Activated T-cell treated with anti-CD3 and anti-CD28 coated beads, Interleukin-2, amount 50 U/mL, for 48 hours (primary cell): ENCODE measurements at places on chromosomes 2 and 18.
A peak's percentile ranks its signal among the peaks of the same experiment; 100 is the strongest.

GRCh38 chr2:176554101-176555048, 285.1 kb downstream of the MTX2 start:
- DNase-seq: peak; percentile 46

GRCh38 chr2:148645539-148646230, 1.1 kb downstream of the EPC2 start:
- peak; percentile 50 for DNase-seq

- no peak for DNase-seq
These were observed 33.1 kb upstream of the YPEL5 start for GRCh38 chr2:30113617-30114293.

- no peak for DNase-seq
These were observed 165.4 kb downstream of the CMPK2 start for GRCh38 chr2:6700335-6700734.

- DNase-seq: no peak
These were observed 248.2 kb downstream of the PHLPP1 start for GRCh38 chr18:62963507-62963906.

DNA sequence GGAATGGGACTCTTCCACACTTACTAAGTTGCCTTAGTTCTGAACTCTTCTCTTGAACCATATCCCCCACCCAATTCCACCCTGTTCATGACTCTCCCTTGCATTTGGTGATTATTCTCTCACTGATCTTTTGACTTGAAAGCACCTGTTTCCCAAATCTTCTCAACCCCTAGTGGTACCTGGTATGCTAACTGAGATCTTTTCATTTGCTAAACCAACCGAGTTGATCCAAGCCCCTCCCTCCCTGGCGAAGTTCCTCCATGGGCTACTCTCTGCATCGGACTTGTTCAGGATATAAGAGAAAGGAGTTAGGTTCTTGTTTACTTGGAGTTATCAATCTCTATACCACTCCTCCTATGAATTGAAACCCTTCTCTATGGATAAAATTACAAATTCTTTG, 593.5 kb downstream of the BCL11A start:
- no peak for DNase-seq

- DNase-seq: no peak
These were observed 62.8 kb downstream of the LBH start for GRCh38 chr2:30294133-30294532.

GRCh38 chr2:108919571-108920373, 69.2 kb downstream of the EDAR start:
- no peak for DNase-seq

GRCh38 chr18:74012954-74013630, 134.5 kb downstream of the FBXO15 start:
- DNase-seq: no peak

DNA sequence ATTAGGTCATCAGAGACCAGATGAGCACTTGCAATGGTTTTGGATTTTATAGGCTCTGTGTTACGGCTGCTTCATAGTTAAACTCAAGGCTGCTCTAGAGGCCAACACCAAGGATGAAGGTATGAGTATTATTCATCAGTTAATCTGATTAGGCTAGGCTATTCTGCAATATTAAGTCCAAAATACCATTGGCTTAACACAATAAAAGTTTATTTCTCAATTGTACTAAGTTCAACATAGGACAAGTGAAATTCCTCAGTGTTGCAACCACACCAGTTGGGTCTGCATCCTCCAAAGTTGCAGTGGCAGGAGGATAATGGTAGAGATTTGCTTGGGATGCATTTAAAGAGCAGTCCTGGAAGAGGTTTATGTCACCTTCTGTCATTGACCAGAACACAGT, 538.3 kb upstream of the CDH2 start:
- DNase-seq: no peak

GRCh38 chr18:11994336-11994702, 13.0 kb downstream of the IMPA2 start:
- no peak for DNase-seq

GRCh38 chr2:150465703-150466569, 21.5 kb downstream of the RND3 start:
- no peak for DNase-seq

GRCh38 chr2:216717491-216717901, 22.1 kb upstream of the IGFBP5 start:
- DNase-seq: no peak

DNA sequence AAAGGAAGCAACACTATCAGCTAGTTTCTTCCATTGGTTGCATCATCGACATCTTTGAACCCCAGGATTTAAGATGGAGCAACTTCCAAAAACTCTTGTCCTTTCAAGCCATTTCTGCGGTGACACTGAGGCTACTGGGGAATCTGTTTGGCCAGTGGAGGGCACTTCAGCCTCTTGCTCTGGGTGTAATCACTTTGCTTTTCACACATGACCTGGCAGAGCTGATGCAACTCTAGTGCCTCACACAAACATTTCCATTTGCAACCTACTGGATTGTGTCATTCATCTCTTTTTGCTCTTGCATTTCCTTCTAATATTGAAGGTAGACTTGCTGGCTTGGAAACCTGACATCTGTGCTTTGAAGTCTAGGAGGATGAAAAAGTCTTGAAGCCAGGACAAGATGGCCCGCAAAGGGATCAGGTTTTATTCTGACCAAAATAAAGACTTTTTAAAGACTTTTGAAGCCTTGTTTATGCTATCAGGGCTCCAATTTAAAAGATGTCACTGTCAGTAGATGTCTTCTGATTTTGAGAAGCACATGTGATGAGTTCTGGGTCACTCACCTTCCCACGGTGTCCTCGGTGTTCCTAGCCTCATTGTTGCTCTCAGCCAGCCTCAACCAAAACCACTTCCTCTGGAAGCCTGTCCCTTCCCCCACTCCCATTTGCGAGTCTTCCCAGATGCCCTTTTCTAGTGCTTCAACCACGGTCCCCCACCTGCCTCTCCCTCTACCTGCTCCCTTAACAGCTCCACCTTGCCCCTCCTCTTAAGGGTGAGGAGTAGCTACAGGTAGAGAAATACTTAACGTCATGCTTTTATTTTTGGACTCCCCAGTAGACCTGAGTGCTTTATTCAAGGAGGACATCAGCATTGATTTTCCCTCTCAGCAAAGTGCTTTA, 69.7 kb upstream of the KCNE4 start:
- DNase-seq: no peak

DNA sequence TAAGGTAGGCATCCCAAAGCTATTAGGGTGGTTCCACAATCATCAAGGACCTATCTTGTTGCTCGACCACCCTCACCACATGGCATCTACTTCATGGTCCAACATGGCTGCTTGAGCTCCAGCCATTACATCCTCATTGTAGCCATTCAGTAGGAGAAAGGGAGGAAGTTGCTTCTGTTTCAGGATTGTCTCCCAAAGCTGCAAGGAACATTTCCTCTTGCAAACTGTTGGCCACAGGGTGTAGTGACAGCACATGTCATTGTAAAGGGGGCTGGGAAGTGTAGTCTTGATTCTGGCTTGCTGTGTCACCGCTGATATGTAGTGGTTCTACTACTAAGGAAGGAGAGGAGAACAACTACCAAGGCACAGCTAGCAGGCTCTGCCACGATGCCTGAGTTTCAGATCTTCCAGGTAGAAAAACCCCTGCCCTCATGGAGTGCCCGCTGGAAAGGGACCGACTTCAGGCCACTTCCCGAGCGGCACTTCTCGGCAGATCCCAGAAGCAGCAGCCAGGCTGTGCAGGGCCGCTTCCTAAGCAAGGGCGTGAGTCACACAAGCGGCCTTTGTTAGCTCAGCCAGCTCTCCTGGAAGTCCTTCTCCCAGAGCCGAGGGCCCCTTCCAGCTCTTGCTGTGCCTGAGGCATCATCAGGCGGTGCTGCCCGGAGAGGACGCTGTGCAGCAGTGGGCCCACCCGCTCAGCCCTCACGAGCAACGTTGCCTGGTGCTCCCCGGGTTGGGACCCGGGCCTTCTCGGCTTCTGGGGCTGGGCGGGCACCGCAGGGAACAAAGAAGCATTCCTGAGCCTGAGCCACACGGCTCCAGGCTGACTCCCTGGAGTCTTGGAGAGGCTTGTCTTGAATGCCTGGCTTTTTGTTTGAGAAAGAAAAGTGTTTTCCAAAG, 58.2 kb downstream of the HS6ST1 start:
- DNase-seq: no peak

DNA sequence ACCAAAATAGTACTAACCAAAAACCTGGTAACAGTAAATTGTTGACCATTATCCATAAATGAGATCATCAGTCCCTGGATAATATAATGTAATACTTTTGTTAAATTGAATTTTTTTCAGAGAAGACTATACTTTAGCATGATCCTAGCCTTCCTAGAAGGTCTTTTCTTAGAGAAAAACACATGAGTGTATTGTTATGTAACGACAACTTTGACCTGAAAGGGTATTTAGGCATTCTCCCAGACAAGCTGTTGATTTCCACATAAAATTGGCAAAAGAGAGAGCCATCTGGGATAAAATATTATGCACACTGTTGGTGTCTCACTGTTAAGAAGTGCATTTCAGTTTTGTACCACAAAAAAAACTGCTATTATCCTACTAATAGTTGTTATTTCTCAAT, 120.0 kb upstream of the MAPRE2 start:
- no peak for DNase-seq

DNA sequence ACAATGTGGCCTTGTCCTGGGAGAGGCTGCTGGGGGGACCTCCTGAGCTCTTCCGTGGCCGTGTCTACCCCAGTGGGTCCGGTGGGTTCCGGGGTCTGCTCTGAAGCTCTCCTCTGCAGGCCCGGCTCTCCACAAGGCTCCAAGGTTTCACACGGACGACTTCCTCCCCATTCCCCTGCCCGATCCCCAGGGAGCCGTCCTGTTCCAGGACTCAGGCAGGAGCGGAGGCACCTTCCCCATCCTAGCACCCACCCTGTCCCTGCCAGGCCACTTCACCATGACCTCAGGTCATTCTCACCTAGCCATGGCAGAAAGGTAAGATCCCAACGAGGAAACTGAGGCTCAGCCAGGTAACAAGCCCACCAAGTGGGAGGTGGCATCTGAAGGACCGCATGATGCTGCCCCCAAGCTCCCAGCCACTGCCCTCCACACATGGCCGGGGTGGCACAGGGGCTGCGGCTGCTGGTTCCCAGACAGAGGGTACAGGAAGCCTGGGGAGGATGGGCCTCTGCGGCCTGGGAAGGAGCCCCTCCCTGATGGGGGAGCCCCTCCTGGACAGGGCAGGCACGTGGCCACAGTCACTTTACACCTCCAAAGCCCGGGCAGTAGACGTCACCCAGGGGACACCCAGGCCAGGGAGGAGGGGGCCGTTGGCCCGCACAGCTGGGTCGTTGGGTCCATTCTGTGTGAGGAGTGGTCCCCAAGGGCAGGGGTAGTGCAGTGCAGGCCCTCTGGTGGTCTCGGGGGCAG, 274.0 kb downstream of the NDUFA10 start:
- no peak for DNase-seq

GRCh38 chr18:80145196-80145804, 36.2 kb downstream of the ADNP2 start:
- no peak for DNase-seq

GRCh38 chr2:224940618-224941017, 101.7 kb downstream of the DOCK10 start:
- no peak for DNase-seq
